ENCODE measurements at places on chromosomes 16 and 17.

GRCh38 chr17:3796822-3797170 lies 4.2 kb downstream of the ITGAE start:
- DNase-seq = no peak

DNA sequence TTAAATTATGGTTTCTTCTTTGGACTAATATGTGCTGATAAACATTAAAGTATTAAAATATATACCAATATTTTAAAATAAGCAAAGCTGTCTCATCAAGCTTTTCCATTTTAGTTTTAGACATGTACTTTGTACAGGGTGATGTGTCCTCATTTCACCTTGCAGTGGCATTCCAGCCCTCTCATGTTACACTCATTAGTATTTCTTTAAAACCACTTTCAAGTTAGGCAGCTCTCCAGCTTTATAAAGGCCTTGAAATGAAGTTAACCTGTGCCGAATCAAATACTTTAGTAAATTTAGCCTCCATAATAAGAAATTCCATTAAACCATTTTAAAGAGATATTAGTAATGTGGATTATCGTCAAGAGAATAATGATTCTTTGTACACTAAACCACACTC lies 107.6 kb upstream of the HLF start:
- no peak for DNase-seq

DNA sequence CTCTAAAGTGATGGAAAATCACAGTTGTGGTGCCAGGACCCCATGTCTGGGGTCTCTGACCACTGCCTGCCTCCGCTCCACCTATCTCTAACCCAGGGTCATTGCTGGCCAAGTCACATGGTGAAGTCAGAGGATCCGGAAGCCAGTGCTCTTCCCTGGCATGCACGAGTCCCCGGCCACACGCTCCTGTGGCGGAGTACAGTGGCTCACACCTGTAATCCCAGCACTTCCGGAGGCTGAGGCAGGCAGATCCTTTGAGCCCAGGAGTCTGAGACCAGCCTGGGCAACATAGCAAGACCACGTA lies 21.5 kb upstream of the RBFOX3 start:
- DNase-seq = no peak

DNA sequence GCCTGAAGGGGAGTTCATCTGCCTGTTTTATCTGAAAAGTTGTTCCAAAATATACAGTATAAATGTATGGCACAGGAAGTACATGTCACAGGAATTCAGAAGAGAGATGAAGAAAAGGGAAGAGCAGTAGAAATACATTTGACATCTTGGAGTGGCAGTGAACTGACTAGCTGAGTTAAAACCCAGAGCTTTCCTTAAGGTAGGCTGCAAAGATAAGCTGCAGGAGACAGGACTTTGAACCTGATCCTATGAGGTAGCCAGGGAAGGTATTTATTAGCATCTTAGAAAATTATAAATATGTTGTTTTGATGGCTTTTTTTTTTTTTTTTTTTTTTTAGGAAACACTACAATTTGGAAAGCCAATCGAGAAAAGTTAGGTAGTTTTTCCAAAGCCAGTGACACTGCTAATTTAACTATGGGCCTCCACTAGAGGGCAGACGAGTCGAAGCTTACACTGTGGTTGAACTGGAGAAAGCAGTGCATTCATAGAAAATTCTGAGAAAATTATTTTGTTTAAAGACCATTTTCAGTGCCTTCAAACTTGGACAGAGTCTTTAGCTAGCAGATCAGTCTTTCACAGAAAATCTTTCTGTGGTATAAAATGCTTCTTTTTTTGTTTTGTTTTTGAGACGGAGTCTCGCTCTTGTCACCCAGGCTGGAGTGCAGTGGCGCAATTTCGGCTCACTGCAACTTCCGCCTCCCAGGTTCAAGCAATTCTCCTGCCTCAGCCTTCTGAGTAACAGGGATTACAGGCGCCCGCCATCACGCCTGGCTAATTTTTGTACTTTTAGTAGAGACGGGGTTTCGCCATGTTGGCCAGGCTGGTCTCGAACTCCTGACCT lies 122.3 kb downstream of the SSH2 start:
- DNase-seq = peak; percentile 59

- DNase-seq = no peak
Measured at GRCh38 chr17:15884731-15885130, 60.2 kb upstream of the ADORA2B start.

DNA sequence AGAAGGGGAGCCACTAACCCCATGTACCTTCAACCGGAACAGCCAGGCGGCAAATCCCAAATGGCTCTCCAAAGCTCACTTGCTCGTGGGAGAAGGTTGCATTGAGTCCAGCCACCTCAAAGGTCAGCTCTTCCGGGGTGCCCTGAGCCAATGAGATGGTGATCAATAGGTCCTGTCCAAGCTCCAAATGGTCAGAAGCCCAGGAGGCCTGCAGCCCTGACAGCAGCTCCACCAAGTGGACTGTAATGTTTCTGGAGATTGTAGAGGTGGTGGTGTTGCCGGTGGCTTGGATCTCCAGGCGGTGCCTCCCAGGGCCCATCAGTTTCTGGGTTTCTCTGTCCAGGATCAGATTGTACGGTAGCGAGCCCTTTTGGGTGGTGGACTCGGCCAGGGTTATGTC lies 39.9 kb upstream of the BCO1 start:
- no peak for DNase-seq

GRCh38 chr17:77800816-77801215 lies 157.7 kb upstream of the TNRC6C start:
- DNase-seq = no peak

DNA sequence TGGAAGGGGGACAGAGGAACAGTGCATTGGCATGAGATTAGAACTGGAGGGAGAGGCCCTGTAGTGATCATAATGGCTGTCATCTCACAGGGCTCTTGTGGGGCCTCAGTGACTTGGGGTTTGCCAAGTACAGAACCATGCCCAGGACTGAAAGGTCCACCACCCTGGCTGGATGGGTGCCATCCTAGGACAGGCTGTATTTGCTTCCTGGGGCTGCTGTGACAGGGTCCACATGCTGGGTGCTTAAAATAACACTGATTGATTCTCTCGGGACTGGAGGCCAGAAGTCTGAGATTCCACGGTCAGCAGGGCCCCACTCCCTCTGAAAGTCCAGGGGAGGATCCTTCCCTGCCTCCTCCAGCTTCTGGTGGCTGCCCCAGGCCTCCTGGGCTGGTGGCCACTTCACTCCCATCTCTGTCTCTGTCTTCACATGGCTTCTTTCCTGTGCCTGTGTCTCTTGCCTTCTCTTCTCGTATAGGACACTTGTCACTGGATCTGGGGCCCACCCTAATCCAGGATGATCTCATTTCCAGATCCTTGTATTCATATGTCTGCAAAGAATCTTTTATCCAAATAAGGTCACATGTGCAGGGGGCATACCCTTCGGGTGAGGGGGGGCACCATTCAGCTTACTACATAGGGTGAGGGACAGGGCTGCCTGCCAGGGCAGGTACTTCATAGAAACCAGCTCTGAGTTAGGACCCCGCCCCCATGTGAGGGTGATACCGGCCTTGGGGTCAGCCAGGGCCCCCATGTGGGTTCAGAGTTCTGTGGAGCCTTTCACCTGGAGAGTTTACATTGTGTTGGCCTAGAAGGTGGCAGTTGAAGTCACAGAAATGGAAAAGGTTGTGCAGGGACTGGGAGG lies 52.6 kb downstream of the USP22 start:
- no peak for DNase-seq

- no peak for DNase-seq
Measured at GRCh38 chr16:31074814-31075183, 577 bp downstream of the ZNF646 start.

DNA sequence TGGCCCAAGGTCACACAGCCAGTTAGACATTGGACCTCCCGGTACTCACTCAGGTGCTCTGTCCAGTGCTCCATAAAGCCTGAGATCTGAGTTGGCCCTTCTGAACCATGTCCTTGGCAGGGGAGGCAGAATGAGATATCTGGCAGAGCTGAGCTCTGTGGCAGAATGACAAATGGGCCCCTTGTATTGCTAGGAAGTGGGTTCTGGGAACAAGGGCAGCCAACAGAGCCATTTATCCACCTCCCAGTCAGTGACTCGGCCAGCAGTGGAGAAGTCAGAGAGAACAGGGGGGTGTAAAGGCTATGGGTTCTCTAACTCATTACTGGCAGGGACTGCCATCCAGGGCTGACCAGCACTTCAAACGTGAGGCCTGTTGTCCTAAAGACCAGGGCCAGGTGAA lies 117.1 kb upstream of the NLRP1 start:
- DNase-seq = no peak

- peak; percentile 77 for DNase-seq
Measured at GRCh38 chr16:3443108-3444031, at the start of the genes NAA60 and ZNF597. NAA60 (plus strand) TSS chr16:3443680; CDS start chr16:3476228, 32,548 bp downstream. ZNF597 (minus strand) TSS chr16:3443504; CDS start chr16:3443153, 351 bp downstream.

DNA sequence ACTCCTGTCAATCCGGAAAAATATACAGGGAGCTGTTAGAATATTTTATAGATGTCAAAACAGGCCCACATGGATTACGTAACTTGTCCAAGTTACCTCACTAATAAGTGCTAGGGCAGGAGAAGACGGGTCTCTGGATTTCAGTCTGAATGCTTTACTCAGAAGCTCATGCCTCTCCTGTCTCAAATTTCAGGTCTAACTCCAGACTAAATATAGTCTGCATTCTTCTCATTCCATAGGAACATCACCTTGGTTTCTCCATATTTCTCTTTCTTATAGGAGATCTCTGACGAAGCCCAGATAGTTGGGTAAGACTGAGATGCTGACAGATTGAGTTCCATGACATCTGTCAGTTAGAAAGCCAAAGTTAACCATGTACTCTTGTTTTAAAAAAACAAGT lies 174.2 kb downstream of the STX8 start:
- DNase-seq = no peak

GRCh38 chr17:13626703-13627102 lies 25.0 kb upstream of the HS3ST3A1 start:
- no peak for DNase-seq

DNA sequence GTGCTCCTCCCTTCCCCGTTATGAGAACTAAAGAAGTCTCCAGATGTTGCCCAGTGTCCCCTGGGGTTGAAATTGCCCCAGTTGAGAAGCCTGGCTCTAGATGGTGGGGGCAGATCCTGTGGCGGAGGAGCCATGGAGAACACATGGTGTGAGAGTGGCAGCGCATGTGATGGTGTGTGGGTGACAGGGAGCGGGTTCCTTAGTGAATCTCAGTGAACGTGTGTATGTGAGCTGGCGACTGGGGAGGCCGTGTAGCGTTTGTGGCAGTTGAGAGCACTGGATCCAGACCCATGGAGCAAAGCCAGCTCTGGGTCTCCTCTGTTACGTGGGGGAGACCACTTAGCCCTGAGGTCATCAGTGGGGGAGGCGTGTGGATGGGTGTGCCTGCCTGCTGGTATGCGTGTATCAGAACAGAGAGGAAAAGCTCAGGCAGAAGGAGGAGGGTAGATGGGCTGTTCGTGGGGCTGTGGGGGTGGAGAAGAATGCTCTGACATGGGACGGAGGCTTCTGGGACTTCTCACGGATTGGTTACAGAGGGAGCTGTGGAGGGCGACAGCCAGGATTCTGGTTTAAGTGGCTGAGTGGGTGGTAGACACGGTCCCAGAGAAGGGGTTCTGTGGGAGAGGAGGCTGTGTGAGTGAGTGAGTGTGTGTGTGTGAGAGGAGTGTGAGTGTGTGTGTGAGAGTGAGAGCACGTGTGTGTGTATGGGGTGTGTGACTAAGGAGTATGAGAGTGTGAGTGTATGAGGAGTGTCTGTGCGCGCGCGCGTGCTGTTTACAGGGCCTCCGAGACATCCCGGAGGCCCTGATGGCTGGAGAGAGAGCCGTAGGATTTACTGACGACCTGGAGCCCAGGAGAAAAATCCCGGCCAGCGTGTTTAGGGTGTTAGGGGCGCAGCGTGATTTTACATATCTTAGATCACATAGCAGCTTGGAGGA lies 193.8 kb downstream of the SNX29 start:
- peak; percentile 30 for DNase-seq

- no peak for DNase-seq
Measured at GRCh38 chr17:72432881-72433280, 312.1 kb downstream of the SOX9 start.

- DNase-seq = no peak
Measured at GRCh38 chr17:49217651-49218413, 7.3 kb downstream of the ABI3 start.

GRCh38 chr17:79981661-79982101 lies 54.0 kb downstream of the TBC1D16 start:
- DNase-seq = no peak

- DNase-seq = no peak
Measured at GRCh38 chr16:66375451-66375850, 9.0 kb downstream of the CDH5 start.

DNA sequence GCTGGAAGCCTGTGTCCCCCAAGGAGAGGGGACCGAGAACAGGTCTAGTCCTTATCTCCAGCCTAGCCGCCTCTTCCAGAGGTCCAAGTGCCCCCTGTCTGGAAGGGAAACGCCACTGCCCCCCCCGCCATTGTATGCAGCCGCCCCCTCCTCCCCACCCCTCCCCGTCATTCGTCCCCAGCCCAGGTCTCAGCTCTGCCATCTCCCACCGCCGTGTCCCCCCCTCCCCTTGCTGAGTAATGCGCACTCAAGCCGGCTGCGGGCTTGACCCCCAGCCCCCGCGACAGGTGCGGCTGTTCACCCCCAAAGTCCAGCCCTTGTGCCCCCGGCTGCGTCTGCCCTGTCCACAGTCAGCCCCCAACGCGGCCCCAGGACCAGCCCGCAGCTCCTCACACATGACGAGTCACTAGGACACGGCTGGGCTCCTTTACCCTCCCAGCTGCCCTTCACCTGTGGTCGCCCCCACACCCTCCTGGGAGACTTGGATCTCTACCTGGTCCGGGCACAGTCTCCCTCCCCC lies 622 bp downstream of the GPRC5B start:
- no peak for DNase-seq

DNA sequence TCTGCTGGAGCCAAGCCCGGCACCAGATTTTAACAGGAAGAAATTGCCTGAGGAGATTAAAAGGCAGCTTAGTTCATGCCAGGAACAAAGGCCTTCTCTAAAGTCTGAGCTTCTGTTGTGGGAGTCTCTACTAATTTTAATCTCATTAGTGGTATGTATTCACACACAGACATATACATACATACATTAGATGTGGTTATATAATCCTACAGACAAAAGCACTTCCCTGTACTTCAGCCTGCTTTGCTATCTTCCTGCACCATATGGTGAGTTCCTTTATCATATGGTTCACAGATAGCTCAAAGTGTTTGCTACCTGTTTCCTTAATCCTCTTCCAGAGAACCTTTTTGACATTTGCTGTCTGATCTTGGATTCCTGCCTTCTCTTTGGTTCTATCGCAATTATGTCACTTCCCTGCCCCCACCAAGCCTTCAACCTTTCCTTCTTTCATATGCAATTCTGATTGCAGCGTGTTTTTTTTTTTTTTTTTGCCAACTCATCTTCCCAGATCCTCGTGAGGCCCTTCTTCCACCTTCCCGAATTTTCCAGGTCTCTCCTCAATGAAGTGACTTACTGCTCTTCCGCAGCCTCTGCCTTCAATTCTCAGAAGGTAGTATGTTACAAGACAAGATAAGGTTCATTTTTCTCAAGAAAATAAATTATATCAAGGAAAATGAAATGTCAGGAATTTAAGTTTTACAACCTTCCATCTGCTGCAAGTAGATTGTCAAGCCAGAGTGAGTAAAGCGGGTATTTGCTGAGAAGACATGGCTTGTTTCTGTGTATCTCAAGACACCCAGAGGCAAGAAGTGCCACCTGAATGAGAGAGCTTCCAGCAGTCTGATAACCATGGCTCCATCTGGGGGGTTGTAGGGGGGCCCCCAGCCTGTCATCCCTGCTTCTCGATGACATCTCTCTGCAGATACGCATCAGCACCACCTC lies 120.2 kb upstream of the CACNG3 start:
- no peak for DNase-seq

Measured in skin of body (tissue), 3 donors.